ENCODE measurements at places on chromosomes 3 and 15. TPM values are rescaled to one million over a fixed set of nuclear protein-coding genes. Genes with fewer than 3 reads are reported as not detected.

HYKK gene
- 4.5 TPM for total RNA-seq

DNA sequence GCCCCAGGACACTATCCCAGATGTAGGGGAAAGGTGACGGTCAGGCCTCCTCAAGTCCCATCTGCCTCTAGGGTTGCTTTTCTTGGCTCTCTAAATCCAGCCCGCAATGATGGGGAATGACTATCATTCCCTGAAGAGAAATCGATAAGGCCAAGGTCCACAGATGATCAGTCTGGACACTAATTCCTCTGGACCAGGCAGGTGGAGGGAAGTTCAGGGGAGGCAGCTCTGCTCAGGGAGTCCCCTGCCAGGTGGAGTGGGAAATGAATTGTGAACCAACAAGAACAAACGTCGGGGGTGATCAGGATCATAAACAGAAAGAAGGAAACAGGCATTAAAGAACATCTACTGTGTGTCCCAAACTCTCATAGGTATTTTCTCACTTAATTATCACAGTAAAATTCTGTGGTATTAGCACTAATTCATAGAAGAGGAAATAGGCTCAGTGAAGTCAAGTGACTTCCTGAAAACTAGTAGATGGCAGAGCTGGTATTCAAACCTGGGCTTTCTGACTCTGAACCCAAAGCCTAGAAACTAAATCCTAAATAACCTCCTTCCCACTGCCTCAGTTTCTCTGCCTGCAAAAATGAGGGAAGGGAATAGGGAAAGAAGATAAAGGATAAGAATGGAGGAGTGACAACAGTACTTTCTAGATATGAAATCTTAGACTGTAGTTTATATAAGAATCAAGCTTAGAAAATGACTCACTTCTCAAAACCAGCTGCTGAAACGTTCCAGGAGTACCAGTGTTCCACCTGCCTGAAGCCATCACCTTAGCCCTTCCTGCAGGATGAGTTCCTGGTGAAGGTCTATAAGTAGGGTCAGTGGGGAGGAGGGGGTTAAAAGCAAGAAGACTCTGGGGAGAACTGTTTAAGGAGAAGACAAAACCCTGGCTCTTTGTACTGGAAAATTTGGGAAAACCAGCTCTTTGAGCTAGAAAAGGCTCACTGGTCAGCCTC is 7.5 kb downstream of the BMF start:
- no peak for DNase-seq
- peak overlapping the region; percentile 71 for H3K27ac ChIP-seq
- no peaks in the 10 kb centered on the region for H3K36me3 ChIP-seq
- H3K4me1 ChIP-seq, result peaks cover 8% of the 10 kb centered on the region
- H3K27me3 ChIP-seq, result no peaks in the 10 kb centered on the region

GRCh38 chr3:194384569-194385001 is 14.5 kb downstream of the GP5 start:
- H3K4me3 ChIP-seq, result no peak overlapping the region
- no peaks in the 10 kb centered on the region for H3K27me3 ChIP-seq
- DNase-seq, result no peak
- H3K4me1 ChIP-seq, result no peaks in the 10 kb centered on the region
- no peaks in the 10 kb centered on the region for H3K36me3 ChIP-seq

DNA sequence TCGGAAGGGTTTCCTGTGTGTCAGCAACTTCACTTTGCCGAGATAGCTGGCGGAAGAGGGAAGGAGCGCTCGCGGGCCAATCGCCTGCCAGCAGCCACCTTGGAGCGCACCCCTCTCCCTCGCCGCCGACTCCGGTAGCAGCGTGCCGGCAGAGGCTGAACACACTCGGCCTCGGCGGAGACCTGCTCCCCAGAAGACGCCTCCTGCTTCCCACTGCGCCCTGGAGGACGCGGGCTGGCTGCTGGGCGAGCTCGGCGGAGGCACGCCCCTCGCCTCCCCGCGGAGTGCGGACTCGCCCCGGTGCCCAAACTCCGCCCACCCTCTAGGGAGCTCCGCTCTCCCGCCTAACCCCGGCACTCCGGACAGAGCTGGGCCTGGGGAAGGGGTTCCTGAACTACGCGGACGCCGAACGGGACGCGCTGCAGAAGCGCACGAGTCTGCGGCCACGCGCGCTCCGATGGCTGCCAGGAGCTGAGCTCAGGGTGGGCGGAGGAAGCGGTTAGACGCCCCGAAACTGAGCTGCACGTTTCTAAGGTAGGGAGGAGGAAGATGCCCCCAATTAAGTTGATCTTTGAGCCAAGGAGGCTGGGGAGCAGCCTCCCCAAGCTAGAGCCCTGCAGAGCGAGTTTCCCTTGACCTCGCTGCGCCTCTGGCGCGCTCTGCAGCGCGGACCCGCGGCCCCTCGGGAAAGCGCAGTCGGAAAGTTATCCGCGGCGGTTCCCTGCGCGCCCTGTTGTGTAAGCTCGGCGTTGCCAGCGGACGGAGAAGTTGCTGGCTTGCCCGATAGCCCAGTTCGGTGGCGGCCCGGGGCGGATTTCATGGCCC is at the start of gene P2RY1:
TSS of gene P2RY1 (plus strand) at position 356 of the 825 bp plus-strand sequence. CDS start 652 bp downstream, outside the sequence.
- no peak within 1 kb of the TSS for H3K27ac ChIP-seq
- no peaks in the 10 kb centered on the region for H3K27me3 ChIP-seq
- H3K4me3 ChIP-seq, result peak within 1 kb of the TSS; percentile 70
- no peaks in the 10 kb centered on the region for H3K36me3 ChIP-seq
- peak; percentile 84 for DNase-seq

DNA sequence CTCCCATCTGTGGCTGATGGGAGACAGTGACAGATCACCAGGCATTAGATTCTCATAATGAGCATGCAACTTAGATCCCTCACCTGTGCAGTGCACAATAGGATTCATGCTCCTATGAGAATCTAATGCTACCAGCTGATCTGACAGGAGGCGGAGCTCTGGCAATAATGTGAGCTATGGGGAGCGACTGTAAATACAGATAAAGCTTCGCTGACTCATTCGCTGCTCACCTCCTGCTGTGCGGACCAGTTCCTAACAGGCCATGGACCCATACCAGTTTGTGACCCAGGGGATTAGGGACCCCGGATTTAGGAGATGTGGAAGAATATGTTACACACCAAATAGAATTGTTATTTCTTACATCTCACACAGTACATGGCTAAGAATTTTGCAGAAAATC is 6.7 kb downstream of the ARGFX start:
- H3K27ac ChIP-seq, result no peak overlapping the region
- H3K27me3 ChIP-seq, result no peaks in the 10 kb centered on the region
- no peaks in the 10 kb centered on the region for H3K36me3 ChIP-seq
- no peak overlapping the region for H3K4me3 ChIP-seq
- no peak for DNase-seq

- no peak for DNase-seq
- H3K4me1 ChIP-seq, result no peaks in the 10 kb centered on the region
- no peaks in the 10 kb centered on the region for H3K36me3 ChIP-seq
Measured at GRCh38 chr3:89186456-89186855, 79.0 kb downstream of the EPHA3 start.

DNA sequence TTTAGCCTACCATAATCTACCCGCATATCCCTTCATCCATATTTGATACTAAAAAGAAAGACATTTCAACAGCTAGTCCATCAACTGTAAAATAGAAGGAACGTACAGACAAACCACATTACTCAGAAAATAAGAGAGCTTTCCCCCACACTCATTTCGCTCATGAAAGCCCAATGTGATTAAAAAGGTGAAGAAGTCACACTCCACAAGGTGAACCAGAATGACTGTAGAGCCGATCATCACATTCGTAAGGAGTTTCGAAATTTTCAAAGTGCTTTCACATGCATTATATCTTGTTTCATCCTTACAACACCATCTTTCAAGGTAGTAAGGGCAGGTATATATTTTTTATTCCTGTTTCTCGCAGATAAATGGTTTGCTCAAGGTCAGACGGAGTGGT is 225.3 kb downstream of the FOXP1 start:
- H3K36me3 ChIP-seq, result peaks cover 3% of the 10 kb centered on the region
- DNase-seq, result no peak
- H3K4me3 ChIP-seq, result no peak overlapping the region
- no peak overlapping the region for H3K27ac ChIP-seq
- H3K27me3 ChIP-seq, result no peaks in the 10 kb centered on the region
- peaks cover 2% of the 10 kb centered on the region for H3K4me1 ChIP-seq

CACNA2D2 gene
- 2.7 TPM for total RNA-seq

SHC4 gene
- total RNA-seq, result 18.6 TPM

DNA sequence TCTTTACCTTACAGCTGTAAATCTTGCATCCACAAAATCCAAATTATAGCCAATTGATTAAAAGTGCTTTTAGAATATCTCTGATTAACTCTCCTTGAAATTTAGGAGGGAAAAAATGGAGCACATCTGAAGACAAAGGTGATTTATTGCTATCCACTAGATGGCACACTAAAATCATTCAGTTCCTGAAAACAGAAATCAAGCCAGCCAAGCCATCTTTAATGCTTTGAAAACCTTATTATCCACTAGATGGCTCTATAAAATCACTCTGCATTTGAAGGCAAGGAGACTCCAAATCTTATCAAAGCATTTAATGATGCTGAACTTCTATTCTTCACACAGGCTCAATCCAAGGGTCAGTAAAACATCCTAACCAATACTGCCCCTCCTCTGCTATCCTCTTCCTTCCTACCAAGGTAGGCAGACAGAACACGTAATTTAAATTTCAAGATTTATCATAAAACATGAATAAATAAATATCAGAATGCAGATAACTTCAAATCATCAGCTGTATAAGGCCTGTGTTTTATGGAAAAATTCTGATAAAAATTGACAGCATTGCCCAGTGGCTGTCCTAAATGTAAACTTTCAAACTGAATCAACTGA is 48.4 kb downstream of the GOLIM4 start:
- no peak overlapping the region for H3K4me3 ChIP-seq
- no peaks in the 10 kb centered on the region for H3K36me3 ChIP-seq
- H3K27ac ChIP-seq, result no peak overlapping the region
- DNase-seq, result no peak

TRH gene
- total RNA-seq, result not detected

C3orf70 gene
- total RNA-seq, result 17.2 TPM

DNA sequence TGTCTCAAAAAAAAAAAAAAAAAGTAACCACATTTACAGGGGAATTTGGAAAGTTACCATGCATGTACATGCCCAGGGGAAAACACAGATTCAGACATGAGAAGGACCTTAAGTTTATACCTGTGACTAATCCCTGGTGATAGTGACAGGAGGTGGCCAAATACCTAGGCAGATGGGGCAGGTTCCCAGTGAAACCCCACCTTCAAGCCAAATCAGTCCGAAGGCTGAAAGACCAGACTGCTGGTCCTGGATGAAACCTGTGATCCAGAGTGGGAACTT is 15.8 kb downstream of the SPCS1 start:
- DNase-seq, result no peak
- H3K4me1 ChIP-seq, result no peaks in the 10 kb centered on the region
- no peak overlapping the region for H3K4me3 ChIP-seq
- no peaks in the 10 kb centered on the region for H3K27me3 ChIP-seq

DUOXA1 gene
- 0.23 TPM for total RNA-seq

PRR23B gene
- total RNA-seq, result not detected

DNA sequence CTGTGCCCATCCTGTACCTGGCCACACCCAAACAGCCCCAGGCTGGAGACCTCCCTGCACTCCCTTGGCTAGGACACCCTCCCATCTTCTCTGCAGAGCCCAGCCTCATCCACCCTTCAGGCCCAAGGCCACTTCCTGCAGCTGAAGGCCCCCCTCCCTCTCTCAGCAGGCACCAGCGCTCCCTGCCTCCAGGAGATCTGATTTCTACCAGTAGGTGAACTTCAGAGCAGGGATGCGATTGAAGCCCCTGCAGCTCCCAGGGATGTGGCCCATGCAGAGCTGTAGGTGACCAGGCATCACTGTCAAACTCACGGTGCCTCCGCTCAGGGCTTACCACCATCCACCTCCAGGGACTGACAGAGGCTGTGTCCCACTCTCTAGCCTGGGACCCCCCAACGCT is 96.3 kb downstream of the NUP210 start:
- H3K36me3 ChIP-seq, result no peaks in the 10 kb centered on the region
- H3K27me3 ChIP-seq, result no peaks in the 10 kb centered on the region
- no peak overlapping the region for H3K4me3 ChIP-seq
- no peak overlapping the region for H3K27ac ChIP-seq
- DNase-seq, result no peak

GOLGA6B gene
- total RNA-seq, result not detected

PDZRN3 gene
- 86.3 TPM for total RNA-seq

DNA sequence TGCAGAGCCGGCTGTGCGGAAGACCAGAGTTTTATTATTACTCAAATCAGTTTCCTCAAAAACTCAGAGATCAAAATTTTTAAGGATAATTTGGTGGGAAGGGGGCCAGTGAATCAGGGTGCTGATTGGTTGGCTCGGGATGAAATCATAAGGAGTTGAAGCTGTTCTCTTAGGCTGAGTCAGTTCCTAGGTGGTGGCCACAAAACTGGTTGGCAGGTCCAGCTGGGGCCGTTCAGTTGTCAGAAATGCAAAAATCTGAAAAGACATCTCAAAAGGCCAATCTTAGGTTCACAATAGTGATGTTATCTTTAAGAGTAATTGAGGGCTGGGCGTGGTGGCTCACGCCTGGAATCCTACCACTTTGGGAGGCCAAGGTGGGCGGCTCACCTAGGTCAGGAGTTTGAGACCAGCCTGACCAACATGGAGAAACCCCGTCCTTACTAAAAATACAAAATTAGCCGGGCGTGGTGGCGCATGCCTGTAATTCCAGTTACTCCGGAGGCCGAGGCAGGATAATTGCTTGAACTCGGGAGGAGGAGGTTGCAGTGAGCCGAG is 2.3 kb upstream of the ZNF589 start:
- no peak overlapping the region for H3K27ac ChIP-seq
- no peaks in the 10 kb centered on the region for H3K4me1 ChIP-seq
- no peak for DNase-seq
- H3K36me3 ChIP-seq, result no peaks in the 10 kb centered on the region
- H3K4me3 ChIP-seq, result no peak overlapping the region
- no peaks in the 10 kb centered on the region for H3K27me3 ChIP-seq

GRCh38 chr3:98855806-98856400 is 45.6 kb downstream of the DCBLD2 start:
- DNase-seq, result no peak
- no peaks in the 10 kb centered on the region for H3K36me3 ChIP-seq
- no peak overlapping the region for H3K27ac ChIP-seq
- H3K4me1 ChIP-seq, result no peaks in the 10 kb centered on the region
- no peaks in the 10 kb centered on the region for H3K27me3 ChIP-seq

DNA sequence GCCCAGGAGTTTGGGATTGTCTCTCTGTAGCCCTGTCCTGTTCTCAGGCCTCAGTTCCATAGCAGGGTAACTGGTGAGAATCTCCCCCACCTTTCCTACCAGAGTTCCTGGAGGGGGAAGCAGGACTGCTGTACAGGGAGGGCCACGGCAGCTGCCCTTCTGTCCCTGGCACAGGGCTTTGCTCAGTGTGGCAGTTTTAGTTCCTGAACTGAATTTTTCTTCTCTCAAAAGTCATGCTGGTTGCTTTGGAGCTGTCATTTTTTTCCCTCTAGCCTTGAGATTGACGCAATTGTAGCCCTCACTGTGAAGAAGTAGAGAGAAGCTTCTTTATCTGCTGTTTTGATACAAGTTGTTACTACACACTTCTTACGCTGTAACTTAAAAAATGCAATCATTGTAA is 55.5 kb downstream of the TPRG1 start:
- H3K4me3 ChIP-seq, result no peak overlapping the region
- DNase-seq, result no peak
- no peaks in the 10 kb centered on the region for H3K27me3 ChIP-seq
- no peaks in the 10 kb centered on the region for H3K36me3 ChIP-seq
- no peak overlapping the region for H3K27ac ChIP-seq
